ENCODE measurements at places on chromosomes 7 and 10.

DNA sequence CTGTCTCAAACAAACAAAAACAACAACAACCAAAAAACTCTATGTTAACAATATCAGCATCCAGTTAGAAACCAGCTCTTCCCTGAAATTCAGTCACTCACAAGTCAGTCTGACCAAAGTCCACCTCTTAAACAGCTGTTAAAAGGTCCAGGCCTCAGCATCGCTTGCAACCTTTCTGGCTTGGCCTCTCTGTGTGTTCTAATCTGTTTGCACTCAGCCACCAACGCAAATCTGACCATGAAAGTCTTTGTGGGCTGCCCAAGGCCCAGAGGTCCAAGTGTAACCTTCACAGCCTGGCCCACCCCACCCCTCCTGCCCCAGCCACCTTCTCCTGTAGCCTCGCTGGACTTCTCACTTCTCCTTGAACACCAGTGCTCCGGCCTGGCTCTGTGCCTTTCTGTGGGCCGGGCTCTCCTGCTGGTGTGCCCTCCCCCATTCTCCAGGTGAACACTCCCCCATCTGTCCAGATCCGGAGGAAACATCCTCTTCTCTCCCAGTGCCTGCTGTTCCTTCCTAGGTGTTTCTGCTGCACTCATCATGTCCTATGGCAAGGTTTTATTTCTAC, 72.2 kb upstream of the EFCAB10 start:
- peaks cover 7% of the 10 kb centered on the region for H3K36me3 ChIP-seq
- peaks cover 13% of the 10 kb centered on the region for H3K4me1 ChIP-seq
- no peak overlapping the region for H3K27ac ChIP-seq
- H3K4me3 ChIP-seq: no peak overlapping the region
- DNase-seq: no peak

DNA sequence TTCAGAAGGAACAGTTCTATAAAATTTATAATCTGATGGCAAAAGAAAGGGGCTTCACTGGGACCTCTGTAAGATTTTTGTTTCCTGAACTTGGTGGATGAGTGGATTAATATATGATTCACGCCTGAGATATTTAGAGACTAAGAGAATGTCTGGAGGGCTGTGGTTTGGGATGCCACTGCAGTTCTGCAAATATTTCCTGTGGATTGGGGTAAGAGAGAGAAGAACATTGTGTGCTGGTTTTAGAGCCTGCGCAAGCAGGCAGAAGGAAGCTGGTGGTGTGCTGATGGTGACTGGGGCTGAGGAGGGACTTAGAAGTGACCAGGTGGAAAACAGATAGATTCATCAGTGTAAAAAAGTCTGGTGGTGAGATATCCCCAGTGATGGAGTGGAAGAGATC, 87.0 kb downstream of the SUGCT start:
- no peak overlapping the region for H3K4me3 ChIP-seq
- no peaks in the 10 kb centered on the region for H3K36me3 ChIP-seq
- no peak overlapping the region for H3K27ac ChIP-seq
- no peaks in the 10 kb centered on the region for H3K4me1 ChIP-seq
- no peak for DNase-seq
- no peaks in the 10 kb centered on the region for H3K27me3 ChIP-seq

GRCh38 chr10:131173484-131174210, 137.9 kb downstream of the TCERG1L start:
- H3K27me3 ChIP-seq: peaks cover 7% of the 10 kb centered on the region

DNA sequence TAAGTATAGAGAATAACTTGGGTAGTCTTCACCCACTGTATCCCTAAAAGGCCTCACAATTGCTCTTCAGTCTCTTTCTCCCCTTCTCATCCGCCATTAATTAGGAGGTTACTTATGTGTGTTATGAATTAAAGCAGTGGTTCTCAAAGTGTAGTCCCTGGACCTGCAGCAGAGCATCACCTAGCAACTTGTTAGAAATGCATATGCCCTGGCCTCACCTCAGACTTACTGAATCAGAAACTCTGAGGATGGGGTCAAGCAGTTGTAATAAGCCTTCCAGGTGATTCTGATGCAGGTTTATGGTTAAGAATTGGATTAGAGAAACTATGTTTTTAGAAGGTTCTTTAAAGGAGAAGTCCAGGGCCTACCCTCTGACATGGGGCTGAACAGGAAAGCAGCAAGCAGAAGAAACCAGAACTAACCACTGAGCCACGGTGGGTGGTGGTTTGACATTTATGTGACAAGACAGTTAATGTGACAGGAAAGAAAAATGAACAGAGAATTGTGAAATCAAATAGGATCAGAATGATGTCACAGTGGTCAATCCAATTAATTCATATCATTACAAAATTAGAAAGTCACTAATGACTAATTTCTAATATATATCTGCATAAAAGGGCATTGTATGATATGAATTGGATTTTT, 37.6 kb downstream of the ENTPD1 start:
- DNase-seq: peak; percentile 55
- H3K27me3 ChIP-seq: no peaks in the 10 kb centered on the region
- H3K4me3 ChIP-seq: no peak overlapping the region

DNA sequence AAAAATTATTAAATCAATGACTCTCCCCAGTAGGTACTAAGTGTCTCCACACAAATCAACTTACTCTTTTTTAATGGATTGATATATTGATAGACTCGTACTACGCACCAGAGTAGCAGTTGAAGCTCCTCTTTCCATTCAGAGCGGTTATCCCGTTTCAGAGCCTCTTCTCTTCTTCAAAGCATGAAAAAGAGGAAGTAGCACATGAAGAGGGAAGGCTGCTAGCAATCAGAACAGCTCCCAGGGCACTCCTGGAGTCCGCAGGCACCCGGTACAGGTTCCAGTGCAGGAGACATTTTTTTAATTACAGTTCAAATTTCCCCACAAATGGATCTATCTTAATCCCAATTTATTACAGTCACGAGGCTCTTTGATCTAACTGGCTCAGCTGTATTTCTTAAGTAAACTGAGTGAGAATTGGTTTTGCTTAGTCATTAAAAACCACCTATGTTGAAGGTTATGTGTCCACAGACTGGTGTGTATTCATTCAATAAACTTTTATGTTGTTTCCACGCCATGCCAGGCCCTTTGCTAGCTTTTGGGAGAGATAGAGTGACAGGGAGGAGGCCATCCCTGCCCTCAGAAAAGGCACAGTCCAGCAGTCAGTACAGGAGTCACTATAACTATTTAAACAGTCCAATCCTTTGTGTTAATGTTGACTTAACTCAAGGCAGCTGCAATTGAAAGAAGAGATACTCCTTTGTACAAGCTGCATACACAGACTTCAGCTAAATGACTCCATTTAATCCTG, 32.1 kb upstream of the CALN1 start:
- H3K4me3 ChIP-seq: no peak overlapping the region
- no peak overlapping the region for H3K27ac ChIP-seq
- H3K27me3 ChIP-seq: peaks cover 8% of the 10 kb centered on the region
- peak; percentile 16 for DNase-seq
- H3K4me1 ChIP-seq: peaks cover 22% of the 10 kb centered on the region
- no peaks in the 10 kb centered on the region for H3K36me3 ChIP-seq

DNA sequence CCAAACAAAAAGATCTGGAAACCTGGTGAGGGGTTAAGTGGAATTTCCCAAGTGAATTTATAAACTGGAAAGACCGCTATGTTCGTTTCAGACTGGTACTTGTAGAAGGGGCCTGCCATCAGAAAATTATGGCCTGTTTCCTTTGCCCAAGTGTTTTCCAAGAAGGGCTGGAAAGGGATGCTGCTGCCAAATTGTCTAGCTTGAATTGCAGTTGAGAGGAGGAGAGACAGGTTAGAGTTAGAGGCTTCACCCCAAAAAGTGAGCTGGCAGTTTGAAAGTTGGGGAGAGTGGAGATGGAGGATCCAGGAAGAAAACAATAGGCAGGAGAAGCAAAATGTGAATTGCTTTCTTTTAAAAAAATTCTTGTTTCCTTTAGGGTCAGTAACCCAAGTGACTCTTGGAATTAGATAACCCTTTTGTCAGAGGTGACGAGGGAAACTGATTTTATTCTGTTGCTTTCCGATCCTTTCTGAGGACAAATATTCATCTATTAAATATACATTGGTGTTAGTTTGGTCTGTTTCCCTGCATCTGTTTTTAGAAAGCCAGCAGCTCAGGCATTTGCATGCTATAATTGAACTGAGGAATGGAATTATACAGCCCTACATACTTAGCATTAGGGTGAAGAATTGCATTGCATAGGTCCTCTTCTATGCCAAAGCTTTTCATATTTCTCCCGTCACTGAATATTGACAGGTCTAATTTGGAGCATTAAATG, 82.5 kb upstream of the PRR15 start:
- no peaks in the 10 kb centered on the region for H3K27me3 ChIP-seq
- H3K4me3 ChIP-seq: no peak overlapping the region
- H3K36me3 ChIP-seq: no peaks in the 10 kb centered on the region
- no peak overlapping the region for H3K27ac ChIP-seq
- DNase-seq: no peak

- no peaks in the 10 kb centered on the region for H3K27me3 ChIP-seq
- no peak for DNase-seq
- H3K36me3 ChIP-seq: no peaks in the 10 kb centered on the region
- H3K27ac ChIP-seq: no peak overlapping the region
These were observed 30.2 kb downstream of the MGAM start for GRCh38 chr7:142025896-142026295.

- H3K4me1 ChIP-seq: peaks cover 9% of the 10 kb centered on the region
- peak overlapping the region; percentile 39 for H3K4me3 ChIP-seq
- DNase-seq: peak; percentile 8
- peaks cover 59% of the 10 kb centered on the region for H3K27me3 ChIP-seq
- H3K36me3 ChIP-seq: no peaks in the 10 kb centered on the region
These were observed 1.4 kb downstream of the HECW1 start for GRCh38 chr7:43113622-43114457.

GRCh38 chr10:27504808-27505460, 830 bp downstream of the RAB18 start:
- no peaks in the 10 kb centered on the region for H3K27me3 ChIP-seq
- peak; percentile 41 for DNase-seq
- peaks cover 11% of the 10 kb centered on the region for H3K4me1 ChIP-seq
- peak overlapping the region; percentile 83 for H3K4me3 ChIP-seq

GRCh38 chr7:6020371-6021286, 10.5 kb upstream of the ANKRD61 start:
- peaks cover 10% of the 10 kb centered on the region for H3K4me1 ChIP-seq
- no peak overlapping the region for H3K27ac ChIP-seq
- H3K36me3 ChIP-seq: peaks cover 83% of the 10 kb centered on the region
- no peaks in the 10 kb centered on the region for H3K27me3 ChIP-seq

DNA sequence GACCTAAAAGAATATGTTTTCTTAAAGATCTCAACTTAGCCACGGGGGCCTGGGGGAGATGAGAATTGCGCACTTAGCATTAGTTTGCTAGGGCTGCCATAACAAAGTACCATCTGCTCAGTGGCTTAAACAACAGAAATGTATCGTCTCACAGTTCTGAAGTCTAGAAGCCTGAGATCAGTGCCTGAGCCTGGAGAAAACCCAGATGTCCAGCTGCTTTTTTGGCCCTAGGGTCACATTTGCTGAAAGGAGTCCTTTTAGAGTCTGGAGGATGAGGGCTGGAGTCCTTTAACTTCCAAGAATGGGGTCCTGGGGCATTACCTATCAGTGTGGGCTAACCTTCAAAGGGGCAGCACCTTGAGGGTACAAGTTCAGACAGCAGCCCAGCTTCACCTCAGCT, 48.2 kb downstream of the SMURF1 start:
- no peak overlapping the region for H3K27ac ChIP-seq
- no peaks in the 10 kb centered on the region for H3K27me3 ChIP-seq
- H3K4me1 ChIP-seq: peaks cover 5% of the 10 kb centered on the region
- H3K4me3 ChIP-seq: no peak overlapping the region
- no peaks in the 10 kb centered on the region for H3K36me3 ChIP-seq

DNA sequence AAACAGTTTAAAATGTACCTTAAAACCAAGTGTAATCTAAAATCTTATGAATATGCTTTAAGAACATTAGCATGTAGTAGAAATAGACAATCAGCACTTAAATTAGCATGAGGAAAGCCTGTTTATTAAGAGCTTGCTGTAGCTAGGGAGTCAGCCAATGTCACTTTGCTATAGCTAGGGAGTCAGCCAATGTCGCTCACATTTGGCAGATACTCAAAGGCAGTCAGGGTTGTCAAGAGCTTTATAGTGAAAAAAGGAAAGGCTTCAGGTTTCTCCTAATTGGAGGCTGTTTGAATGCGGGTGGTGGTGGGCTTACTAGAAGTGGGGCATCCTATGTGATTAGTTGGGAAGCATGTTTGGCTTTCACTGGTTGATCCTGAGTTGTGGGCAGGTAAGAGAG, 226.2 kb upstream of the DGKB start:
- H3K4me3 ChIP-seq: no peak overlapping the region
- no peak overlapping the region for H3K27ac ChIP-seq
- H3K27me3 ChIP-seq: no peaks in the 10 kb centered on the region
- no peaks in the 10 kb centered on the region for H3K4me1 ChIP-seq
- H3K36me3 ChIP-seq: no peaks in the 10 kb centered on the region
- DNase-seq: no peak
